ENCODE measurements at places on chromosomes 2 and 18.

DNA sequence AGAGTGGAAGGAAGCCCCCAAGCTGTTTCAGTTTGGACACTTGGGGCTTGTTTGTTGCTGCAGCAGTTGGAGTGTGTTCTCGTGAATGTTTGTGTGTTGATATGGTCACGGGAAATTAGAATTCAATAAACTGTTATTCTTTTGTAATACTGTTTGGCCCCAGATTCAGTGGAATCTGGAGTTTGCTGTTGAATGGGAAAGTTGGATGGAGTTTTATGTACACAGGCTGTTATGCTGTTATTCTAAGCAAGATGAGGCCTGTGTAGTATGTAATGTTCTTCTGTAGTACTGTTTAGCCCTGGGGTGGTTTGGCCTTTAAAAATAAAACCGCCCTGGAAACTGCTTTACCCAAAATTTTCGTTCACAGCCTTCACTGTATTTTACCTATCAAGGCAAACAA, 810.4 kb upstream of the HS6ST1 start:
- no peak for DNase-seq

- DNase-seq: peak; percentile 36
Measured at GRCh38 chr2:23658466-23658942, 268.4 kb downstream of the ATAD2B start.

GRCh38 chr2:29218071-29218470, 102.9 kb downstream of the CLIP4 start:
- no peak for DNase-seq

- no peak for DNase-seq
Measured at GRCh38 chr18:50803592-50803991, 16.2 kb downstream of the MRO start.

GRCh38 chr2:11307764-11308415, 36.5 kb downstream of the ROCK2 start:
- DNase-seq: no peak

GRCh38 chr18:13216711-13217465, 1.7 kb upstream of the LDLRAD4 start:
- DNase-seq: peak; percentile 20

GRCh38 chr2:74502147-74502719, 2.8 kb upstream of the LBX2 start:
- DNase-seq: no peak

- no peak for DNase-seq
Measured at GRCh38 chr2:10180229-10180628, 57.7 kb downstream of the RRM2 start.

DNA sequence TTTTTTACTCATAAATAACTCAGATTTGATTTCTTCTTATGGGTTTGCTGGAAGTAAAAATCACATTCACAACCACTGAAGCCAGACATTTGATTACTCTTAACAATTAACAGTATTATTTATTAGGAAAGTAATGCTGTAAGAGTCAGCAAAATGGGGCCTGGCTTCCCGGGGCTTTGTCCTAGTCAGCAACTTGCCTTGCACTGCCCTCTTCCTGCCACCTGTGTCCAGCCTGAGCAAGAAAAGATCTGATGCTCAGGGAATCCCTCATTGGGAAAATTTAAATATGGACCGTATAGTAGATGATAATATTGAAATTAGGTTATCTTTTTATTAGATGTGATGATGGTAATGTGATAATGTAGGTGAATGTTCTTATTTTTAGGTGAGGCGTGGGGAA, 30.8 kb upstream of the ACYP2 start:
- no peak for DNase-seq

GRCh38 chr2:72932805-72933204, 15.5 kb downstream of the EMX1 start:
- no peak for DNase-seq

- DNase-seq: no peak
Measured at GRCh38 chr18:48543228-48543627, 4.4 kb downstream of the CTIF start.

DNA sequence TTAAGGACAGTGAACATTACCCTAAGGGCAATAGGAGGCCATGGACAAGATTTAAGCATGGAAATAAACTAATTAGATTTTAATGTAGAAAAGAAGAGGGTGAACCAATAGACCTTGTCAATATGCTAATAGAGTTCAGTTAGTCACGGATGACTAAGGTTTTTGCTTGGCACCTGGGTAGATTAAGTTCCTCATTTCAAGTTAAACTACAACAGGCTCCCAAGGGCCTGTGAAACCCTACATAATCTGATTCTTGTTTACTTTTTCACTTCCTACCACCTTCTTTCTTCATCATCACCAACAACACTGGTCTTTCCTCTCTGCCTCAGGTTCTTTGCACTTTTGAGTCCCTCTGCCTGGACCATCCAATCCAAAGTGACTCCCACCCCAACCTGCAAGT, 14.8 kb downstream of the SP110 start:
- DNase-seq: no peak

DNA sequence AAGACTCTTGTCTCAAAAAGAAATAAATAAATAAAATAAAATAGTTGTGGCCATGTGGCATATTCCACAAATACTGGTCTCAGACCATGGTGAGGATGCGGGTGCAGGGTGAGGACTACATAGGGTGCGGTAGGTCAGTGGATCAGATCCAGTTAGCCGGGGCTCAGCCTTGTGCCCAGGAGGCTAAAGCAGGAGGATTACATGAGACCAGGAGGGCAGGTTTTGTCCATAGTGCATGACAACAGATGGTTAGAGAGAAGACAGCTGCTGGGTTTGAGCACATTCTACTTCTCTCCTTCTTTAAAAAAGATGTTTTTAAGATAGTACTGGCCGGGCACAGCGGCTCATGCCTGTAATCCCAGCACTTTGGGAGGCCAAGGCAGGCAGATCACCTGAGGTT, 12.8 kb upstream of the PSD4 start:
- no peak for DNase-seq

GRCh38 chr2:240958366-240959213, 39.8 kb upstream of the SNED1 start:
- DNase-seq: no peak

GRCh38 chr2:2010251-2010650, 265.9 kb upstream of the PXDN start:
- DNase-seq: no peak

GRCh38 chr18:48828194-48828545, 122.6 kb downstream of the SMAD7 start:
- no peak for DNase-seq

GRCh38 chr2:200127848-200128247, 172.5 kb downstream of the MAIP1 start:
- no peak for DNase-seq

DNA sequence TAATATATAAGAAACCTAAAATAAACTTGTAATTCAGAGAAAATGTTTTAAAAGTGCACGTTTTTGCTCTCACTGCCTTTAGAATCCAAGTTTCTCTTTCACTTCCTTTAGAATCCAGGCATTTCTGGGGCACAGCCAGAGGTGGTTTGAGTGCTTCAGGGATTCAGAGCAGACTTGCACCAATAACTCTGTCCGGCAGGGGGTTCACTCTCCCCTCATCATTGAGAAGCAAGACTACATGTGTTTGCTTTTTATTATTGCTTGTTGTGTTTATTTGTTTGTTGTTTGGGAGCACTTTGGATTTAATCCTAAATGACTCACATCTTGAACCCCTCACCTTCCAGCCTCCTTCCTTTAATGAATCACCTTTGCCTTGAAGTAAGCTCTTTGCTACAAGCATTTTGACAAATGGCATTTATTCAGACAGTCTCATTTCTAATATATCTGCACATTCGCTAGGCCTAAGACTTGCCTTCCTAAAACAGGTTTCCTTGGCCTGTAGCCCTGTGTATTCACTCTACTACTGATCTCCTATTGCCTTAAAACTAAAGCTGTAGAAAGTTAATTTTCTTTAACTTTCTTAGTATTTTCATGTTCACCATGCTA, 233.5 kb upstream of the ATP5MC3 start:
- no peak for DNase-seq

GRCh38 chr18:26335571-26336487, 109.6 kb downstream of the TAF4B start:
- no peak for DNase-seq

GRCh38 chr2:104685591-104685990, 168.3 kb upstream of the POU3F3 start:
- DNase-seq: no peak

DNA sequence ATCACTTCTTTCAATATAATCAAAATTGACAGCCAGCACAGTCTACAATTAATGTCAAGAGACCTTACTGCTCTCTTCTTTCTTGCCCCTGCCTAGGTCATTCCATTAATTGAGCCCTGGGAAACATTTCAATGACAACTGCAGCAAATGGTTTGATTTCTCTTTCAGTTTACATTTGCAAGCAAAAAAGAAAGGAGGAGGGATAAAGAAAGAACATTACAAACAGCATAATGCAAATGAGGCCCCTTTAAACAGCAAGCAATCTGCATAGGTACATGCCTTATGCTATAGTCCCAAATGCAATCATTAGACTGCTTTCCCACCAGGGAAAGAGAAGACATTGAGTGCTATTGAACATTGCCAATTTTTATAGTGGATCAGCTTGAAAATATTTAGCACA, 655.0 kb upstream of the CDH2 start:
- DNase-seq: no peak

DNA sequence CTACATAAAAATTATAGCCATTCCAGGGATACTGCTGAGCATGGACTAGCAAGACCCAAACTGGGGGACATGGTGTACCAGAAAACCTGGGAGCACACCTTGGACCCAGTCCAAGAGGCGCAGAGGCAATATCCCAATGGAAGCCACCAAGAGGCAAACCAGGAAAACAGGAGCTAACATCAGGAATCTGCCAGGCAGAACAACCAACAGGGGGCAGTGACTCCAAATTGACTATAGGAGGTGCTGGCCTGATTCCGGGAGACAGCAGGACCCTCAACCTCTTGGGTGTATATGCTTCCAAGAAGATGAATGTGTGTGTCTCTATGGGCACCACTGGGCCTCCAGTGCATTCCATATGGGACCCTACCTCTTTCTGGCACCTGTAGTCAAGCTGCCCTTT, 172.7 kb upstream of the ARL4C start:
- DNase-seq: no peak

DNA sequence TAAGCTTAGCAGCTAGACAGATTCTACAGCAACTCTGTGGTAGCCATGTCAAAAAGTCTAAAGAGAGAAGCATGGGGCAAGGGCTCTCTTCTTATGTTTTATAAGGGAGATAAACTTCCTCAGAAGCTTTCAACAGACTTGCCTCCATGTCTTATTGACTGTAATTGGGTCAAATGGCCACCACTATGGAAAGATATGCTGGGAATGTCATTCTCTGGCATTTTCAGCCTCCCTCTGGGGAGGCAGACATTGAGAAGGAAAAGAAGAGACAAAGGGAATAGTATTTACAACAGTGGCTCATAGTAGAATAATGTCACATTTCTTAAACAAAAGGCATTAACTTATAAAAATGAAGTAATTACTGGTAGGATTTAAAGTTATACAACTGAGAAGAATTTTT, 1964.5 kb upstream of the PIK3C3 start:
- no peak for DNase-seq

DNA sequence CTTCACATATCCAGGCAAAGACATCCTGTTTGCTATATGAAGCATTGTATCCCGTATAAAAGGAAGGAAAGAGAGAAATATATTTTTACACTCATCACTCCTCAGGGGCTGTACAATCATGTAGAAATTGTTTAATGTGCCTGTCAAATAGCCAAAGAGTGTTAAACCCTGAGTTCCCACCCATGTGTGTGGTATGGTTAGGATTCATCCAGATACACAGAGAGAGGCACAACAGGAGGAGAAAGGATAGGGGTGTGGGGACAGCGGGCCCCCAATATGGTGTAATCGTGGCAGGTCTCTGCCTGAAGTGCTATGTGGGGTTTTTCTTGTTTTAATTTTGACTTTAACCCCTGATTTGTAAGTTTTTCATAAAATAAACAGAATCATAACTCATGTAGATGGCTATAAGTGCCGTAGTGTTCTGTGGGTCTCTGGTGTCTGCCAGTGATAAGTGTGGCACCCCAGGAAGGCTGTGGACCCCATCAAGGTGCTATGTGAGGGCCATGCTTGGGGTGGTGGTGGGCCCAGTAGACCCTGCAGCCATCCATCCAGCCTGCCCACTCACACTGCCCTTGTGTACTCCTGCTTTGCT, 10.2 kb upstream of the IL18R1 start:
- no peak for DNase-seq

DNA sequence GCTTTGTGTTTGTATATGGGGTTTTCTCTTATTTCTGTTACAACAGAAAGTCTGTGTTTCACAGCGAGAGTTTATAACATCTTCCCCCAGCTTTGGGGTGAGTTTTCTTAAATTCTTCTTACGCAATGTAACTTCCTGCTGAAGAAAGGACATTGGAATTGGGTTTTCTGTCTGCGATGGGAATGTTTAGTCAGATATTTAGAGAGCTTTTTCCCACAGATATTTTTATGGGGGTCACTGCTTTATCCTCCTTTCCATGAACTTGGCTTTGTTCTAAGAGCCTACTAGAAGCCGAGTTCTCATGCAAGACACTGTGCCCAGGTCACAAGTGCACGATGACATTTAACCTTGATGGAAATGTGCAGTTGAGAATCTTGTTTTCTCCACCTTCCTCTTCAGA, 22.1 kb downstream of the B3GNT2 start:
- DNase-seq: no peak

- no peak for DNase-seq
Measured at GRCh38 chr18:46113751-46114150, 9.6 kb downstream of the HAUS1 start.

DNA sequence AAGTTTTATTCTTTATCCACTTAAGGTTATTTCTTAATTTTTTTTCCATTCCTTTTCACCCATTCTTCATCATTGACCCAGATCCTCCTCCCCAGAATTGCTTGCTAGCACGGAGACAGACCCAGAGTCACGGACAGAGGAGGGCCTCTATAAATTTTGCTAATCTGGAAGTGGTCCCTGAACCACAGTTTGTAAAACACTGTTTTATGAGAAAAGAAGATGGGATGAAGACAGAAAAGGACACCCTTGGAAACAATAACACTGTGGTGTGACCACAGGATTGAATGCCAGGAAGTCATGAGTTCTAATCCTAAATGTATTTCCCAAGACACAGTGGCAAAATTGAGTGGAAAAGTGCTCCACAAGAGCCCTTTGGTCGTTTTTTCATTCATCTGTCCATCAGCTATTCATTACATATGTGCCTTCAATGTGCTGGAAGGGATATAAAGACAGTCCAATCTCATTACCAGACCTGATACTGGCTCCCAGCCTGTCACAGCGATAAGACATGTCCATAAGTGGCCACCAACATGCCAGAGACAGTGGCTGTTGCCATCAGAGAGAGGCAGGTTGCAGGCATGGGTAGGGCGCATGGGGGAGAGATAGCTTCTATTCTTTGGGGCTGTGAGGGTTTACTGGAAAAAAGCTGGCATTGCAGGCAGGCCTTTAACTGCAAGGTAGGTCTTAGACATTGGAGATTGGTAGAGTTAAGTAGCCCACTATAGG, 175.2 kb upstream of the ALPP start:
- DNase-seq: no peak

DNA sequence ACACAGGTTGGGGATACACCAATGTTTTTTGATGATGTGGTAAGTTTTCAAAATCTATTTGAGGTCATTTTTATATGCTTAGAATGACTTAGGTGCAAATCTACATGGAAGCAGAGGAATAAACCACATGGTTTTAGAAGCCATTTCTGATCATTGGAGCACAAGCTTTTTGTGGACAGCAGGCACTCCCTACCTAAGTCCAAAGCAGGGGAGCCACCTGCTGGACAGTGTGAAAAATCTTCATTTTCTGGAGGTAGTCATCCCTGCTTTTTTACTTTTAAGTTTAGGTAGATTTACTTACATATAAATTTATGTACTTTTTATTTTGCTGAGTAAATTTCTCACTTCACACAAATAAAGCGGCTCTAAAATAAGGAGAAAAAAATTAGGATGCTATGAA, 323.2 kb downstream of the PLCL1 start:
- DNase-seq: no peak

GRCh38 chr2:12728221-12728777, 11.6 kb downstream of the TRIB2 start:
- DNase-seq: peak; percentile 68

Data from T-helper 2 cell (primary cell).